ENCODE measurements at places on chromosomes 3 and 15.

DNA sequence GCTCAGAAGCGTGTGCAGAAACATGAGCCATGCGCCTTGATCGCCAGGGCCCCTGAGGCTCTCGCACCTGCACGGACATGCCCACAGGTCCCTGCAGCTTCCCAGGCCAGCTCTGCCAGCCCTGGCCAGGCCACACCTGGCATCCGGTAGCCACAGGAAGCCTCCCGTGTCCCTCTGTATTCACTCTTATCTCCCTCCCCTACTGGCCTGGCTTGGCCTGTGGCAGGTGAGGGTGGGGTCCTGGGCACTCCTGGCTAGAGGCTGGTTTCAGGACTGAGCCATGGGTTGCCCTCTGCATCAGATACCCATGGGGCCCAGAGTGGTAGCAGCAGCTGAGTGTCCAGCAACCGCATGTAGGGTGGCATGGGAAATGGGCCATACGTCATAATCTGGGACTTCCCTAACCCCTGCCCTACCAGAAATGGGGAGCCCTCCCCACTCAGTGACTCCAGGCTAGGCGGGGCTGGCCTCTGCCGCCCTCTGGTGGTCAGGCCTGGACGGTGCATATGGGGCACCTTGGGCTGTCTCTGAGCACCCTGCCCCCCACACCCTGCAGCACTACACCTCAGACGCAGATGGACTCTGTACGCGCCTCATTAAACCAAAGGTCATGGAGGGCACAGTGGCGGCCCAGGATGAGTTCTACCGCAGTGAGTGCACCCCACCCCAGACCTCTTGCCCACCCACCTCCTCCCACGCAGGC is 12.6 kb upstream of the LMAN1L start:
- peak; percentile 43 for DNase-seq

- no peak for DNase-seq
These were observed 37.8 kb downstream of the EIF3J start for GRCh38 chr15:44574734-44575133.

DNA sequence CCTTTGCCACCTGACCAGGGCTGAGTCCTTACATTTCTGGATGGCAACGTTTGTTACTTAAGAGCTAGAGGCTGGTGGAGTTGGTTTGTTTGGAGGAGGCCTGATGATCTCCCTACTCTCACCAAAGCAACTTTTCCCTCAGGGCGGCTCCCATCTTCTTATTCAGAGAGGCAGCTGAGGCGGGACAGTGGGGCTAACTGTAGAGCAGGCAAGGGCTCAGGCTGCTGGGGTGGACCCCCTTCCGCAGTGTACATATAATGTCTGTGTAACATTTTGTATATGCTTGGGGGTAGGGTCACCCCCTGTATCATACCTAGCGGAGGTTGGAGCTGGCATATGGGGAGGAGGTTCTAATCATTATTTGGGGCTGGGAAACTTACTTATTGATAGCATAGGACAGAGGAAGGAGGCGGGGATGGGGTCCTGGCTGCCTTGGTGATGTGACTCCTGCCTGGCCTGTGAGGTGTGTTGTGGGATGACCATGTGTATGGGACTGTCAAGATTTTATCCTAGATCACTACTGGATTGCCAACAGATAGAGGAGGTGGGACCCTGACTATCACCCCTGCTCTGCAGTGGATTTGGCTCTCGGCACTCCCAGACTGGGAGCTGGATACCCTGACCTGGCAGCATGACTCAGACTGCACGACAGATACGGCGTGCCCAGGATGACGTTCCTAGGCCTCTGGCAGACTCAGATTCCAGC is 52.5 kb upstream of the UBE2Q2 start:
- no peak for DNase-seq

GRCh38 chr3:71962561-71963240 is 177.8 kb upstream of the PROK2 start:
- DNase-seq = no peak

All from HepG2 (cell line).